Erythroblast (primary cell): ENCODE measurements at places on chromosomes 13 and 19.

DNA sequence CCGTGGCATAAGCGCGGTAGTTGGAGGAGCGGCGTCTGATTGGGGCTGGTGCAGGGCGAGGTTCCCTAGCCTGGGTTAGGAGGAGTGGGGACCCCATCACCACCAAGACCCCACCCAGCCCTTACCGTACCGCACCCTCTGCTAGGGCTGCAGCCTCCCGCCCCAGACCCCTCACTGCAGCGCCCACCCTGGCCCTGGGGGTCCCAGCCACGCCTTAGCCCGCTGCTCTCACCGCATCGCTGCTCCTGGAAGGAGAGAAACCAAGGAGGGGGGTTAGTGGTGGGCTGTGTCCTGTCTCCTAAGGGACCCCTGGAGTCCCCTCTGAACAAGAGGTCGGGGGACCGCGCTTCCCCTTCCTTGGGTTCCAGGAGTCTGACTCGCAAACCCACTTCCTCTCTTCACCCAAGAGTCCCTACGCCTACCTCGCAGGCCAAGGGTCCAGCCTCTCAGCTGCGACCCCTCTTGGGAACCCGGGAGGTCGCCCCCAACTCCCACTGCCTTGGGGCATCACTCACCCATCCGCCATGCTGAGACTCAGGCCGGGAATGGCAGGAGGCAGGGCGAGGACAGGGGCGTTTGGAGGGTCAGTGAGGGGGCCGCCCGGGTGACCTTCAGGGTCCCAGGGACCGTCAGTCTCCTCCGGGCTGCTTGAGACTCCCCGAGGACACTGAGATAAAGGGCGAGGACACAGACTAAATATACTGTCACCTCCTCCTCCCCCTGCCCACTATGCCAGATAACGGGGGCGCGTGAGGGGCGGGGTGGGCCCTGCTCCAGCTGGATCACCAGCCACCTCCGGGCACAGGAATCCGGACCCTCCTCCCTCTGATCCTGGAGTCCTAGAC, at the start of gene TNNI3:
Gene TNNI3 (minus strand): TSS at position 669 of the 845 bp plus-strand sequence. CDS start 143 bp downstream, at position 526.
- DNase-seq = peak; percentile 24

- no peak for DNase-seq
Measured at GRCh38 chr13:113997845-113998751, 24.2 kb upstream of the C13orf46 start.

DNA sequence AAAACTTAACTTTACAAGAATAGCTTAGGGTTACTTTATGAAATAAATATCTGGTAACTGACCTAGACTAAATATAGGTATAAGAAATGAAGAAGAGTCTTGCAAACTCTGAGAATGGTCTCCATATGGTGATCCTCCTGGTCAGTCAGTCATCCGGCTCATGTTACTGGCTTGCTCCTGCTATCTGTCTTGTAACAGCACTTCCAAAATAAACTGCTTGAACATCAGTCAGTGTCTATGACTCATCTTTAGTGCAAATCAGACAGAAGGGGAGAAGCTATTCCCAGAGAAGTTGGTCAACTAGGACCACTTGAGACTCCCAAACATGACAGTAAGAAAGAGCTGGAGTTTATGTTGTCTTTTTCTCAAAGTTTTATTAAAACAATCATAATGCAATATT, 1550.9 kb downstream of the PCDH9 start:
- DNase-seq = no peak

DNA sequence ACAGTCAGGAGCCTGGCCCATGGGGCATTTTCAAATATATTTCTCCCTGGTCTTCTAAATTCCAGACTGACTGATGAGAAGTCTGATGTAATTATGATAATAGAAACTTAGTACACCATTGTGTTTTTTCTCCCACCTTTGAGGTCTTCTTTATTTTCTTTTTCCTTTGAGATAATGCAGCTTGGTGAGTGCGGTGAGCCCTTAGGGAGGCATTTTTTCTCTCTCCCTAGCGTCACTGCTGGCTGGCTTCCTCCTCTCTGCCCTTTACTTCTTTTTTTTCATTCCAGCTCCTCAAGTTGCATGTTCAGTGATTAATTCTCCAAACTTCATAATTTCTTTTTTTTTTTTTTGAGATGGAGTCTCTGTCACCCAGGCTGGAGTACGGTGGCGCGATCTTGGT, 12.8 kb upstream of the CDC42EP5 start:
- DNase-seq = no peak

GRCh38 chr13:98834254-98834960, 81.9 kb upstream of the SLC15A1 start:
- no peak for DNase-seq

- no peak for DNase-seq
Measured at GRCh38 chr19:32178401-32178800, 167.0 kb upstream of the ZNF507 start.

DNA sequence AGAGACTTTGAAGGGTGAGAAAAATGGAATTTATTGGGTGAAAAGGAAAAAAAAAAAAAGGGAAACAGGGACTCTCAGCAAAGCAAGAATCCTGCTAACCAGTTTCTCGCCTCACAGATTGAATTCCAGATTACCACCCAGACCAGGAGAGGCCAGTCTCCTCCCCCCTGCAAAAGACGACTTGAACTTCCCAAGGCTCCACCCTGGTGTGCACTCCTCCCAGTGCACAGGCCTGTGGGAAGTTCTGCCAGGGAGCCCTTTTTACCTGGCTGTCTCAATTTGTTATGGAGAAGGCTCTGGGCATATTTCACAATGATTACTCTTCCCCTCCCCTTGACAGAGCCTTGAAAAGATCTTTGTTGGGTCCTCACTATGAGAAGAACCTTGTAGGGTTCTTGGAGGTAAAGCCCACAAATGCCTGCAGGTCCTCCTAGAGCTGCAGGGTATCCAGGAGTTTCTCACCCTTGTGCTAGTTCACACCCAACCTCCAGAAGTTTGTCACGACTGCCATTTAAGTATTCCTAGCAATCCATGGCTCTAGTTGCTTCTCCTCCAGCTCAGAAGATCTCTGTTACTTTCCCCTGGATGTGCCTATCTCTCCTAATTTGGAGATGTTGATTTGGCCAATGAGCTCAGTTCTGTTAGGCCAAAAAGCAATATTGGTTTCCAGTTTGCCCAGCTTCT, 229.8 kb upstream of the TMTC4 start:
- DNase-seq = no peak

GRCh38 chr19:37943480-37943879, 36.5 kb downstream of the SIPA1L3 start:
- peak; percentile 73 for DNase-seq

DNA sequence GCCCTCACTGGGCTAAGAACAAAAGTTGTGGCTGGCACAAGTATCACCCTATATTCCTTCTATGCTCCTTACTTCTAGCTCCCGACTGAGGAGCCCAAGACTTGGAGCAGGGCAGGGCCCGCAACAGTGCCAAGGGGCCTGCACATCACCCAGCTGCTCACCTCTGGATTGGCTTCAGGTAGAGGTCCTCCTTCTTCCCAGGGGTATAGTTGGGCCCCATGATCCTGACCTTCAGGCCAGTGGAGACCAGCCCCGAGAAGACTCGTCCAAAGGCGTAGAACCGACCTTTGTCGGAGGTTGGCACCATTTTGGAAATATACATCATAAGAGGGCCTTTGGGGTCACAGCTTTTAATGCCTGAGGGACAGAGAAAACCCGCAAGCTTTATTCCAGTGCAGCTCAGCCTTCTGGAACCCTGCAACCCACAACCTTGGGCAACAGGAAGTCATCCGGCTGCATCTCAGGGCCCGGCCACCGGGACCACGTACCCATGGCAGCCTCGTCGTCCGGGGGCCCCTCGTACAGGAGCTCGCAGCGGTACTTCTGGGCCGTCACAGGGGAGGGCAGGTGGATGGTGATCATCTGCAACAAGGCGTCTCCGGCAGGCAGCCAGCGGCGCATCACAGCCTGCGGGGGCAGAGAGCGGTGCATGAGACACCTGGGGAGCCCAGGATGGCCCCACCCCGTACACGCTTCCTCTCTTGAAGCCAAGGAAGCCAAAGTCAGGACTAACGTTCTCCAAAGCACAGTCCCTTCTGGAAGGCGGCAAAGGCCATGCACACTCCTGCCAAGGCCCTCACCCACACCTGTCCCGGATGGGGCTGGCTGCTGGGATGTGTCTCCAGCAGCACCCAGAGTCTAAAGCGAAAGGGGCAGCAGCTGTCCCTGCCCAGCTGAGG, 4.7 kb downstream of the EEF2 start:
- no peak for DNase-seq

DNA sequence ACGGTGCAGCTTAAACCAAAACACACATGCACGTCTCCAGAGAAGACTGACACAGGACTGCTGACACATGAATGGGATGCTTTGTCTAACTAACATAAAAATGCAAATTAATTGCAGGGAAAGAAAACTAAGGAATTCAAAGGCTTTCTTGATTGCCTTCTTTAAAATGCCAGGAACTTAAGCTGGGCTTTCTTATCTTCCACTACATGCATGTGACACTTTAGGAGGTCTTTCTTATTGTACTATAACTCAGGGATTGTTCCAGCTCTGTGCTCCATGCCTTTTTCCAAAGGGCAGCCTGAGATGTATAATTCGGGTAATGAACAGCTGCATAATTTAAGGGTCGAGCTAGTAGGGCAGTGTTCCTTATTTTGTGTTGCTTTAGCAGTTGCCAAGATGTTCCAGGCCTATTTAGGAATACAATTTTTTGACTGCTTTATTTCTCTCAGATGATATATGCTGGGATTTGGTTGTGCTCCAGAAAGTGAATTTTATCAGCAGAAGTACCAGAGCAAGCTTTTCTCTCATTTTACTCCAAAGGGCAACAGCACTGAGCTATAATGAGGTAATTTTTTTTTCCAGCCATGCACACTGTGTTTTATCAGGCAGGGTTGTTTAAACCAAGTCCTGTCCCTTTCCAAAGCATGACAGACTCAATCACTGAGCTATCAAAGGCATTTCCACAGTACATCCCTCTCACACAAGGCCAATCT, 885.2 kb downstream of the PCDH9 start:
- DNase-seq = no peak

DNA sequence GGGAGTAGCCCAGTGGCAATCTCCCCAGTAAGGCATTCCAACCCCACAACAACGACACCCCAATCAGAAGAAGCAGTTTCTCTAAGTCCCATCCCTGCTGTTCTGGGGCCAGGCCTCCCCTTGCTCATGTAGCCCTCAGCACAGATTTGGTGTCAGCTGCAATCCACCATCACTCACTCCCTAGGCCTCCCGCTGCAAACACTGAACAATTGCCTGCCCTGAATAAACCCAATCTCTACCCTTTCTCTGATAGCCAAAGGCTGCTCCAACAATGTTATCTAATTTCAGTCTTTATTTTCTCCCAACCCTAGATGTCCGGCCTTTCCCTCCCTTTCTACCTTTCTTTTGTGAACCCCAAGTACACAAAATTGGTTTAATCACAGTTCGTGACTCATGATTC, 5.6 kb upstream of the SOX21 start:
- no peak for DNase-seq

- no peak for DNase-seq
Measured at GRCh38 chr19:338421-338820, 6.2 kb downstream of the MIER2 start.

DNA sequence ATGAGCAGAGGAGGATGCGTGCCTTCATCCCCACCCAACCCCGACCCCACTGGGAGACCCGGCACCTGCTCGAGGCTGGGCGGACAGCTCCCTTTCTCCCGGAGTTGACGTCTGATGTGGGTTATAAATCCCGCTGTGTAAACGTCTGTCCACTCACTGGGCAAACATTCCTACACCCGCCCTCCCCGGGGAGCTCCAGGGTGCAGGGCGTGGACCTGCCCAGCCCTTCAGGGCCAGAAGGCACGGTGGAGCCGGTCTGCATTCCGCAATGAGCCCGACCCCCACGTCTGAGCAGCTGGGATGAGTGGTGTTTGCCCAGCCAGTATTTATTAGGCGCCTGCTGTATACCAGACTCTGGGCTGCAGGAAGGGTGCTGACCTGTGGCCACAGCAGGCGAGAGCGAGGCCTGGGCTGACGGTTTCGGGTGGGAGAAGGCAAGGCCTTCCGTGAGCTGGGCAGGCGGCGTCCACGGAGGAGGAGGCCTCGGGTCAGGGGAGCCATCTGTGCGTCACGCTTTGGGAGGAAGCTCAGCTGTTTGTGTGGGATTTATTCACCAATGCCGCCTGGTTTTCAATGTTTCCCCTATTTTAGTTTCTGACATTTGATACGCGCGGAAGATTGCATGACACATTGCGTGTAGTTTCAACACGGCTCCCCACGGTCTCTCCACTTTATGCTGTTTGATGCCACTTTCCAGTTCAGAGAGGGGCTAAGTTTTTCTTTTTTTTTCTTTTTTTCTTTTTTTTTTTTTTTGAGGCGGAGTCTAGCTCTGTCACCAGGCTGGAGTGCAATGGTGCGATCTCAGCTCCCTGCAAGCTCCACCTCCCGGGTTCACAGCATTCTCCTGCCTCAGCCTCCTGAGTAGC, 2.0 kb downstream of the MISP start:
- DNase-seq = no peak

DNA sequence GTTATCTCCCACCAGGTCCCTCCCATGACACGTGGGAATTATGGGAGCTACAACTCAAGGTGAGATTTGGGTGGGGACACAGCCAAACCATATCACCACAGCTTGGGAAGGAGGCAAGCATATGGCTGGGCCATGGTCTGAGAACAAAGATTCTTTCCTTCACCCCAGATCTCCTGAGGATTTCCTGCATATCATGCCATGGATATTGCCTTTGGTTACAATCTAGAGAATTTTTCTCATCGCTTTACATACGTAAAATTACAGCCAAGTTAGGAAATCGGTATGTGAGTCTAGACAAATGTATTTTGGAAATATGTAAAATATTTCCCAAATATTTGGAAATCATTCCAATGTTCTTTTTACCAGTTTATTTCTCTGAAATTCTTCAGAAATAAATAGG, 398.3 kb downstream of the RFC3 start:
- DNase-seq = no peak

GRCh38 chr13:21579754-21580316, 24.1 kb downstream of the MICU2 start:
- no peak for DNase-seq

DNA sequence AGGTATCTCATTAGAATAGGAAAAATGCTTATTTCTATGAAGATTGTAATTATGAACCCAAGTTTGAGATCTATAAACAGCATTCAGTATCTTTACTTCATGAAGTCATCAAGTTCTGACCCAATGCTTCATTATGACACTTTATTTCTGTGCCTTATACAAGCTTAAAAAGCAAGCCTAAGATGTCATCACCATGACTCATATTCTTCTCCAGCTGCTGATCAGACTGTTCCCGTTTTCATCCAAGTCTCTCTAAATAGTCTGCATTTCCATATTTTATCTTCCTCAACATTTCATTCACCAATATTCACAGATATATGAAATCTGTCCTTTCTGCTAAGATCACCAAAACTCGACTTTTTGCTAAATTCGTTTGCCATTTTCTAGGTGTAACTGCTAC, 1247.2 kb upstream of the PRR20A start:
- DNase-seq = no peak

DNA sequence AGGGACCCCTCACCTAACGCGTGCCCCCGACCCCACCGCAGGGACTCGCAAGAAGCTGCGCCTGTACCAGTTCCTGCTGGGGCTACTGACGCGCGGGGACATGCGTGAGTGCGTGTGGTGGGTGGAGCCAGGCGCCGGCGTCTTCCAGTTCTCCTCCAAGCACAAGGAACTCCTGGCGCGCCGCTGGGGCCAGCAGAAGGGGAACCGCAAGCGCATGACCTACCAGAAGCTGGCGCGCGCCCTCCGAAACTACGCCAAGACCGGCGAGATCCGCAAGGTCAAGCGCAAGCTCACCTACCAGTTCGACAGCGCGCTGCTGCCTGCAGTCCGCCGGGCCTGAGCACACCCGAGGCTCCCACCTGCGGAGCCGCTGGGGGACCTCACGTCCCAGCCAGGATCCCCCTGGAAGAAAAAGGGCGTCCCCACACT, 4.7 kb upstream of the MYBPC2 start:
- peak; percentile 65 for DNase-seq

- no peak for DNase-seq
Measured at GRCh38 chr13:59346999-59347723, 816.6 kb downstream of the DIAPH3 start.
